EL (cell line): ENCODE measurements at places on chromosomes 3 and 15.

- DNase-seq = no peak
Measured at GRCh38 chr15:73935547-73935946, 9.3 kb downstream of the LOXL1 start.

DNA sequence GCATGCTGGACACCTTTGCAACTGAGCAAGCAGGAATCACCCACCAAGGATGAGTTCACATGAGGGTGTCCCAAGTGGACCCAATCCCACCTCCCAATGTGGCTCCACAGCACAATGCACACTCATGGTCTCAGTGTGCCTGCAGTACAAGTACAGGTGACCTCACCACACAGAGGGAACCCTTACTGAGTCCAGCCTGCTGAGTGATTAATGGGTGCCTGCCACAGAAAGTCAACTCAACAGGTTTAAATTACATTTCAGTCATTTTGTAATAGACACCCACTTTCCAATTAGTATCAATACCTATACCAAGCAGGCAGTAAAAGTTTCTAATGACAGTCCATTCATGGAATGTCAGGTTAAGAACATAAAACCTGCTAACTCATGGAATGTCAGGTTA is 59.5 kb downstream of the HERC2 start:
- DNase-seq = no peak

GRCh38 chr3:124597273-124597672 is 133.0 kb upstream of the UMPS start:
- DNase-seq = no peak

GRCh38 chr3:67683522-67683921 is 29.1 kb upstream of the SUCLG2 start:
- no peak for DNase-seq

- no peak for DNase-seq
Measured at GRCh38 chr3:76998555-76998954, 41.3 kb upstream of the ROBO2 start.

- no peak for DNase-seq
Measured at GRCh38 chr3:135622215-135622614, 343.3 kb upstream of the PPP2R3A start.

DNA sequence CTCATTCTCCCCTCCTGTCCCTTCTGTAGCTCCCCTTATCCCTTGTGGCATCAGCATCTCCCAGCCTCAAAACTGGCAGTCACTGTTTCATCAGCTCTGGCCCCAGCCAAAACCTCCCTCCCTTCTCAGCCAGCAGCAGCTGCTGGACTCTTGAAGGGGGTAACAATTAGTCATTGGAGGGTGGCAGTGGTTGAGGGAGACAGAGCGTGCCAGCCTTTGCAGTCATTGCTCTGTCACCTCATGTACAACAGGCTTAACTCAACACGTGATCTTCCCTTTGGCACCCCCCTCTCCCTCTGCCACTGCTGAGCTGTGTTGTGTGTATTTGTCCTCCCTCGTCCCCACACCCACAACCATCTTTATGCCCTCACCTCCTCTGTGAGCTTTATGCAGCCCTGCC is 28.2 kb downstream of the RBP2 start:
- no peak for DNase-seq

- DNase-seq = peak; percentile 87
Measured at GRCh38 chr3:148697306-148698189, at the start of gene AGTR1. Gene AGTR1, plus strand, starts transcription at chr3:148697903. Its CDS starts 43,133 bp downstream, at chr3:148741036.

DNA sequence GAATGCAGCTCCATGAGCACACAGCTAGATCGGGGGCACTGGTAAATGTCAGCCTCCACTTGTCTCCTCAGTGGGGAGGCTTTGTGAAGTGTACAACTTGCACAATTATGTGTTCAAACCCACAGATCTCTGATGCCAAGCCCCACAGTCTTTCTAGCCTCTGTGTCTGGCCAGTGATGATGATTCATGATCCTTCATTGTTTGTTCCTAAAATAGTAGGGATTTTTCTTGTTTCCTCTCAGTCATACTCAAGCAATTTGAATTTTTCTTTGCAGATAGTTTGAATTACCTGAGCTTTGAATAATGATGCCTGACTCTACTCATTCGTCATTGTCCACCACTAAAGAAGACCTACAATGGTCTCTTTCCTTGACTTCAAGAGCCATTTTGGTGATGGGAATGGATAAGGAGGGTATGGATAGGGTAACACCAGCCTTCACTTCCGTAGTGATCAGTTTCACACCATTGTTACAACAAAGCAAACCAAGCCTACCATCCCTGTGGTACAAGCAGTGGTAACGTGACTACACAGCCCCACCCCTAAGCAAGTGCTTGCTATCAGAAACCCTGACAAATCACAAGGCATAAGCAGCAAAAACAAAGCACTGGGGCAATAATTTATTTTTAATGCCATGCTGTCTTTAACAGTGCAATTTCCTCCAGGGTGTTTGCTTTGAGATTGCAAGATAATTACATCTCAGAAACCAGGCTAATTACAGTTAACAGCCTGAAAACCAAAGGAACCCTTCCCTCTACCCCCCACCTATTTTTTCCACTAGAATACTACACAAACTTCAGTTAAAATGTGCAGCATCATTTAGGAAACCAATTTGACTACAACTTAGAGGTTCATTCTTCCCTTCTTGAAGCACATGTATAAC is 114.1 kb upstream of the PPP2R3A start:
- no peak for DNase-seq

DNA sequence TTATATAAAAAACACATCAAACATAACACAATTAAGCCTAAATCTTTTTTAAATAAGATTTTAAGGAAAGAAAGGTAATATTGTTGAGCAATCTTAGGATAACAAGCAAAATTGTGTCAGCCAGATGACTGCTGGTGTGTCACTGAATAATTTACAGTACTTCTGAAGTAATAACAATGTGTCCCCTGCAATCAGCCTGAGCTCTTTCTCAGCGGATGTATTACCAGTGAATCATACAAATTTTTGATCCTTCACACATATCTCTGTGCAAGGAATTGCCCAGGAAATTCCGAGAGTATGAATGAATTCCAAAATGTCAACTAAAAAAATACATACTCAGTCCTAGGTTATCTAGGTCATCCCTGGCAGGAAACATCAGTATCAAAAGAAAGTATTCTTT is 76.6 kb upstream of the PTX3 start:
- DNase-seq = peak; percentile 94

DNA sequence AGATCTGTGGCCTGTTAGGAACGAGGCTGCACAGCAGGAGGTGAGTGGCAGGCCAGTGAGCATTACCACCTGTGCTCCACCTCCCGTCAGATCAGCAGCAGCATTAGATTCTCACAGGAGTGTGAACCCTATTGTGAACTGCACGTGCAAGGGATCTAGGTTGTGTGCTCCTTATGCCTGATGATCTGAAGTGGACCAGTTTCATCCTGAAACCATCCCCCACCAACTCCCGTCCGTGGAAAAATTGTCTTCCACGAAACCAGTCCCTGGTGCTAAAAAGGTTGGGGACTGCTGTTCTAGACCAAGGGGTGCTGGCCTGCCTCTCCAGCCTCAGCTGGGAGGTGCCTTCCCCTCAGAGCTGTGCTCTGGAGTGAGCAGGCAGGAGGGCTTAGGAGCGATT is 61.4 kb downstream of the RPLP1 start:
- no peak for DNase-seq

GRCh38 chr15:31206386-31207181 is 105.1 kb upstream of the TRPM1 start:
- DNase-seq = no peak

- DNase-seq = no peak
Measured at GRCh38 chr3:105579439-105579838, 212.7 kb downstream of the ALCAM start.

- no peak for DNase-seq
Measured at GRCh38 chr3:123018683-123019082, 8.9 kb downstream of the SEMA5B start.

GRCh38 chr3:16801223-16801622 is 83.5 kb upstream of the PLCL2 start:
- DNase-seq = peak; percentile 29

DNA sequence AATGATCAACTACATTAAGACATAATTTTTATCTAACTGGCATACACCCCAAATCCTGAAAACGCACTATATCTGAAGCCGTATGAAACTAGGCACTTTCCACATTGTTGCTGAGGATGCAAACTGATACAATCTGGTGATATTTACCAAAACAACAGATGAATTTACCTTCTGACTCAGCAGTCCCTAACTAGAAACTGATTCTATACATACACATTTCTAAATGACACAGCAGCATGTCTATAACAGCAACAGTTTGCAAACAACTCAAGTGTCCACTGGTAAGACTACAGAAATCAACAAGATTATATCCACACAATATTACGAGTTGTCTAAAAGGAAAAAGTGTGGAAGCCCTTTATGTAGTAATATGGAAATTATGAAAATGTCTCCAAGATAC is 22.9 kb downstream of the SECISBP2L start:
- DNase-seq = no peak

GRCh38 chr3:126149960-126150515 is 30.3 kb downstream of the ALDH1L1 start:
- DNase-seq = no peak

- DNase-seq = no peak
Measured at GRCh38 chr3:178289544-178290160, 246.6 kb upstream of the KCNMB2 start.

DNA sequence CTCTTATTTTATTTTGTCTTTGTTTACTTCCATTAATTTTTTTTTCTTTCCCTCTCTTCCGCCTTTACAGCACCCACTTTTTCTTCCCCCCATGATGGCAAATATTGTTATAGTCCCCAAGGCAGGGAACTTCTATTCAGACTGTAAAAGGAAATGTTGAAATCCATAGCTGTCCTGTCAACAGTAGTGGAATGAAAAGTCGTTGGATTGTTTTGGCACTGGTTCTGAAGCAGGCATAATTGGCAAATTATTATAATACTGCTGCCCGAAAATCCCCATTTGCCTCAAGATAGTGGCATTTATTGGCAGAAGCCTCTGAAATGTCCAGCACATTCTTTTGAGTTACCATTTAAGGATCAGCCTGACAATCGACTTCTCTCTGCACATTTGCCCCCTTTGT is 150.6 kb downstream of the TPRG1 start:
- DNase-seq = no peak

DNA sequence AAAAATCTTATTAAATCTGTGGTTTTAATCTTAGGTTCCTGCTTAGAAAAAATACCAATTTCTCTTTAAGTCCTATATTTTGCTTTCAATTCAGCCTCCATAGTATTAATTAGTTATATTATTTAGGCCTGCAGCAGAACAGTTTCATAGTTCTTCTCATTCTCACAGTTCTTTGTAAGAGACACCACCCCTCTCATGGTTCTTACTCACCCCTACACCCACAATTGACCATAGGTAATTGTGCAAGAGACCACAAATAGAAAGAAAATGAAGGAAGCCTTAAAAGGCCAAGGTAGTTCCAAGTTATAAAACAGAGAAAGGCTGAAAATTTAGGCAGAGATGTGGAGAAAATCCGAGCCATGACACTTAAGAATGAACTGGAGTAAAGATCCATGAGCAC is 415.3 kb downstream of the TIGIT start:
- DNase-seq = no peak

- no peak for DNase-seq
Measured at GRCh38 chr3:10548992-10549391, 43.6 kb upstream of the ATP2B2 start.
